Activated CD4-positive, alpha-beta T cell treated with anti-CD3 and anti-CD28 coated beads, Interleukin-2, amount 50 U/mL, for 1 hour (primary cell): ENCODE measurements at places on chromosomes 16 and 17.

DNA sequence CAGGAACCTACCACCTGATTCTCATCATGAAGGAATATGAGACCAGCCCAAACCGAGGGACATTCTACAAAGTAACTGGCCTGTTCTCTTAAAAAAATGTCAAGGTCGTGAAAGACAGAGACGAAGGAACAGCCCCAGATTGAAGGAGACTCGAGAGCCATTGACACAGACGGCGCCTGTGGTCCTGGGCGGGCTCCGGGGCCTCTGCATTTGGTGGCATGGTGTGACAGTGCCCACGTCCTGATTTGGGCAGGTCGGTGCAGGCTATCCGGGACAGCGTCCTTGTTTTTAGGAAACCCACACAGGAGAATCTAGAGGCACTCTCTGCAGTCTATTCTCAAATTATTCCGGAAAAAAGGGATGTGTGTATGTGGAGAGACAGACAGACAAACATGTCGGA, 64.1 kb downstream of the ADCY9 start:
- no peak for DNase-seq

GRCh38 chr17:10758062-10758461, 28.2 kb upstream of the TMEM220 start:
- no peak for DNase-seq

GRCh38 chr16:21083729-21084268, 66.8 kb downstream of the DNAH3 start:
- DNase-seq, result peak; percentile 46

- DNase-seq, result no peak
These were observed 112.0 kb downstream of the RPTOR start for GRCh38 chr17:80656590-80656989.

DNA sequence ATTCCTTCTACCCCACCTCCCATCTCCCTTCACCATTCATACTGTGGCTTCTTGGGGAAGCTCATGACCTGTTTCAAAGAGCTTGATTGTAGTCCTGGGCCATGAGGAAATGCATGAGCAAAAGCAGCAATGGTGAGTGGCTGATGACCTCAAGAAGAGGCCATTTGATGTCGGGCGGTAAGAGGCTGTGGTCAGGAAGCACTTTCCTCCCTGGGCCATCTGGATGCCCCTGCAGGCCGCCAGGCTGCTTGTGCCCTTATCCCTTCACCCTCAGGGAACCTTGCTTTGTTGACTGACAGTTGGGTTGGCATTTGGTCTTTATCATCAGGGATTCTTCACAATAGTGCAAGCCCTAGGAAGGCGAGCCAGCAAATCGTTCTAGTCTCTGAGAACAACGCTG, 78.3 kb upstream of the TBX2 start:
- no peak for DNase-seq

DNA sequence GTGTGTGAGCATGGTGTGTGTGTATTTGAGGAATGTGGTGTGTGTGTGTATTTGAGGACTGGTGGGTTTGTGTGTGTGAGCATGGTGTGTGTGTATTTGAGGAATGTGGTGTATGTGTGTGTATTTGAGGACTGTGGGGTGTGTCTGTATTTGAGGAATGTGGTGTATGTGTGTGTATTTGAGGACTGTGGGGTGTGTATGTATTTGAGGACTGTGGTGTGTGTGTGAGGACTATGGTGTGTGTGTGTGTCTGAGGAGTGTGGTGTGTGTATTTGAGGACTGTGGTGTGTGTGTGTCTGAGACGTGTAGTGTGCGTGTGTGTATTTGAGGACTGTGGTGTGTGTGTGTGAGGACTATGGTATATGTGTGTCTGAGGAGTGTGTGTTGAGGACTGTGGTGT, 18.0 kb upstream of the CACNG1 start:
- no peak for DNase-seq

DNA sequence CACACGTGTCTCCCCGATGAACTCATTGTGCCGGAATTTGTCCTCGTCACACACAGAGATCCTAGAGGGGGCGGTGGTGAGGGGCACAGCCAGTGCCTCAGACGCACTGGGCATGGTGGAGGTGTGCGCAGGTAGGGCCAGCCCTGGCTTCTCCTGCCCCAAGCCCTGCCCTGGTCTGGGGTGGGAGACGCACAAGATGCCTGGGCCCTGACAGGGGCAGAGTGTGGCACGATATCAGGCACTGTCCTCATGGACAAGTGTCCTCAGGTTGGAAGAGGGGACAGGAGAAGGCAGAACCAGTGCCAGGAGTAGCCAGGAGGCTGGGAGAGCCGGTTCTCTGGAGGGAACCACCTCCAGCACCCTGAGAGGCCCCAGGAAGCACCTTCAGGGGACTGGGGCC, 20.0 kb downstream of the DOC2B start:
- no peak for DNase-seq

- DNase-seq, result no peak
These were observed 39.7 kb downstream of the XYLT1 start for GRCh38 chr16:17431012-17431411.

GRCh38 chr16:54062361-54063278, 224.0 kb downstream of the IRX3 start:
- no peak for DNase-seq

GRCh38 chr17:2897605-2898004, 101.4 kb downstream of the RAP1GAP2 start:
- DNase-seq, result no peak

- no peak for DNase-seq
These were observed 9.4 kb downstream of the GJC1 start for GRCh38 chr17:44820631-44821212.

DNA sequence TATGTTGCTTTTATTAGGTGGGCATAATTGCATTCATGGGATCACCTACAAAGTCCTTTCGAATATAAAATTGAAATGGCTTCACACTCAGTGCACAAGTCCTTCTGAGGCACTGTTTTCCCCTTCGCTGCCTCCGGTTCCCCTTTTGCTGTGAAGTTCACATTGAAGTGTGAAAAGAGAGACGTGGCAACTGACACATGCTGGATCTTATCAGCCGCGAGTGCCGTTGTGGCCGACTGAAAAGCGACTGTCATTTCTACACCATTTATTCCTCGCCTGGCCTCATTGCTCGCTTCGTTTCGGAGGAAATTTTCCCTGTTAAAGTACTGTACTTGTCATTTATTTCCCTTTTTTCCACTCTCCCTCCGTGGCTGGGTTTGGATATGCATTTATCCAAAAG, 423.5 kb downstream of the MAF start:
- DNase-seq, result no peak

DNA sequence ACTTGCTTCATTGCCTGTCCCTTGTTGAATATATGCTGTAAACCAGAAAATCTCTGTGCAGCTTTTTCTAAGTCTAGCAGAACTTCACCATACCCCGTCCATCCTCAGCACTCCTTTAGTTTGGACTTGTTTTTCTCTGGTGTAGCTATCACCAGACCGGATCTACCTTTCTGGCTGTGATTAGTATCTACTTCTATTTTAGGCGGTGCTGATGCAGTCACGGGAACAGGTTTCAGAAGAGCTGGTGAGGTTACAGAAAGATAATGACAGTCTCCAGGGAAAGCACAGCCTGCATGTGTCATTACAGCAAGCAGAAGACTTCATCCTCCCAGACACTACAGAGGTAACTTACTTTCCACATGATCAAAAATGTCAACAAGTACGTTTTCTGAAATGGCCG, 46.4 kb downstream of the NUP88 start:
- no peak for DNase-seq

DNA sequence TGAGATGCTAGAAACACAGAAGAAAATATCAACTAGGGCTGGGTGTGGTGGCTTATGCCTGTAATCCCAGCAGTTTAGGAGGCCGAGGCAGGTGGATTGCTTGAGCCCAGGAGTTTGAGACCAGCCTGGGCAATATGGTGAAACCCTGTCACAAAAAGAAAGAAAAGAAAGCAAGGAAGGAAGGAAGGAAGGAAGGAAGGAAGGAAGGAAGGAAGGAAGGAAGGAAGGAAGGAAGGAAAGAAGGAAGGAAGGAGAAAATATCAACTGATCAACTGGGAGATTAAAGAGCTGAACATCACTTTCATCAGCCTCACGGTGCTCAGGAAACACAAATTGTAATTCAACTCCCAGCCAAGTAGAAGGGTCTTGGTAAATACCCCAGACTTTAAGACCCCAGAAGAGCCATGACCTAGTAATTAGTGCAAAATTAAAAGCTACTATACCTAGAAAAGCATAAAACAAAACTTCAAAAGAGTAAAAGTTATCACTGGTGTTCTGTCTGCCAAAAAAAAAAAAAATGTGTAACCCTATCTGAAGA, 27.8 kb upstream of the SLFN13 start:
- DNase-seq, result no peak

DNA sequence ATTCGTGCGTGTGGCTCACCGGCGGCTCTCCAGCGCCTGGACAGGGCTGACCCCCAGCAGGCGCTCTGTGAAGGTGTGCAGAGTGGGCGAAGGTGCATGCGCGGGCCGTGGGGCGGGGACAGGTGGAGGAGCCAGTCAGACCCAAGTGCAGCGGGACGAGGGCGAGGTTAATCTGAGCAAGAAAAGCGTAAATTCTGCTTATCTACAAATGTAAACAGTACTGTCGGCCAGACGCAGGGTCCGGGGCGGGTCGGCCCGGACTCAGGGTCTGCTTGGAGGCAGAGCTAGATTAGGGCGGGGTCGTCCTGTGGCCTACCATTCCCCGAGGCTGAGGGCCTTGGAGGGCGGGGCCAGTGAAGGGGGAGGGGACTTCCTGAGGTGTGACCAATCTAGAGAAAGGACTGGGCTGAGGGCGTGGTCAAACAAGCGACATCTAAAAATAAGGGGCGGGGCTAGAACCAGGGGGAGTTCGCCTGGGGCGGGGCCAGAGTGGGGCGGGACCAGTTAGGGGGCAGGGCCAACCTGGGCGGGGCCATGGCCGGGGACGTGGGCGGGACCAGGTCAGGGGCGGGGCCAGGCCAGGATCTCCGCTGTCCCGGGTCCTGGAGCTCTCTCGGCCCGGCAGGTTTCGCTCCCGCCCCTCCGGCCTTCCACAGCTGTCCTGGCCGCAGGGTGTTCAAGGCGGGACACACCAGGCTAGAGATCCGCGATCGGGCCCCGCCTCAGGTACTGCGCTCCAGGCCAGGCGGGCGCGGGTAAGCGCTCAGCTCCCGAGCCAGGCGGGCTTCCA, at the start of gene SEC14L5:
SEC14L5 (plus strand) TSS at position 611 of the 790 bp plus-strand sequence. CDS start 994 bp downstream, outside the sequence.
- peak; percentile 92 for DNase-seq

GRCh38 chr17:66717641-66718058, 117.3 kb upstream of the CACNG5 start:
- DNase-seq, result no peak

DNA sequence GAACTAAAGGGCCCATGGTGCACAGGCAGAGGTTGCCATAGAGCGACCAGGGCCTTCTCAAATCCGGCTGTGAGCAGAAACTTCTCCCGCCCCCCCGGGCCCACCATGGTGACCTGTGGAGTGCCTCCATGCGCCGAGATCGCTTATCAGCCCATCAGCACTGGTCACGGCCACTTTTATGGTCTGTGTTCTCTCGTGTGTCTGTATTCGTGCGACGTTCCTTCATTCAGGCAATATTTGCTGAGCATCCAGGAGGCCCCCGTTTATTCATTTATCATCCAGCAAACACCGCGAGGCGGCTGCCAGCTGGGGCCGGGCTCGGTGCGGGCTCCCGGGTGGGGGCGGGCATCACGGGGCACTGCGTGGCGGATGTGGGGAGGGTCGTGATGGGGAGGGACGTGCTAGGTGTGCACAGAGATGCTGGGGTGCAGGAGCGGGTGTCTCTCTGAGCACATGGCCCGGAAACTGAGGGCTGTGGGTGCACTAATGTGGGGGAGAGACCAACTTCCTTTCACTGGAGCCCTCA, 88.0 kb upstream of the CBX4 start:
- DNase-seq, result no peak

GRCh38 chr16:56869513-56870275, 4.7 kb downstream of the SLC12A3 start:
- peak; percentile 29 for DNase-seq

DNA sequence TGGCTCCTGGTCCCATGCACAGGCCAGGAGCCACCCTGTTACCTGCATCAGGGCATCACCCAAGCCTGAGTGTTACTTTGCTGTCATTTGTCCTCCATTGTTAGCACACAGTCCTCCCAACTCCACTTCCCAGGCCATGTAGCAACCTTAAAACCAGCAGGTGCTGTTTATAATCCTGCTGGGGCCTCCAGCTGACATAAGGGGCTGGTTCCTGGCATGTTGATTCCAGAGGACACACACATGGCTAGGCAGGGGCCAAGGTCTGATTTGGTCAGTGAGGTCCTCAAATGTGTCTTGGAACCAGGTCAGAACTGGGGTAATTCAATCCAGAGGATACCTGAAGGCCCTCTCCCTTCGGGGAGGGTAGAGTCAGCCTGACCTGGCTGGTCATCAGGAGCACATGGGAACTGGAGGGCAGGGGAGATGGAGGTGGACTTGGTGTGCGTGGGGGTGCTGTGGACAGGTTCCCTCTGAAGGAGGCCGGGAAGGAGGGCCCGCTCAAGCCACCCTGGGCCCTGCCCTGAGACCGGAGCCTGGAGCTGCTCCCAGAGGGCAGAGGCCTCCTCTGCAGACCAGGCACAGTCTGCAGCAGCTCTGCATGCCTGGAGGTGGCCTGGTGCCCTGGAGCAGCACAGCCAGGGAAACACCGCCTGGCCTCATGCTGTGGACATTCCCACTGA, 6.6 kb downstream of the ADORA2B start:
- DNase-seq, result no peak

- DNase-seq, result no peak
These were observed 60.0 kb upstream of the DNAH17 start for GRCh38 chr17:78637146-78637545.

DNA sequence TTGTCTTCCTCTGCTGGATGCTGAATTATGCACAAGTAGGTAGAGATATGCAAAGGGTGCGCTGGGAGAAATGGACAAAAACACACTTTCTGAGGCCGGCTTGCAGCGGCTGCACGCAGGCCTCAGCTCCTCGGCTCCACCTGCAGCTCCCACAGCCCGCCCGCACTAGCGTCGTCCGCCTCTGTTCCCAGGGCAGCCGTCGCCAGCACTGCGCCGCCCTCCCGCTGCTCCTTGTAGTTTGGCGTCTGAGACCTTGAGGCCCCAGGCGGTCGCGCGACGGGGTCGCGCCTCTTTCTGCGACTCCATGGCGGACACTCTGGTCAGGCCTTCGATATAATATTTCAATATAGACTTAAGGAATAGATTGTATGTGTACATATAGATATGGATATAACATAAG, 24.8 kb downstream of the SLFN12 start:
- no peak for DNase-seq

DNA sequence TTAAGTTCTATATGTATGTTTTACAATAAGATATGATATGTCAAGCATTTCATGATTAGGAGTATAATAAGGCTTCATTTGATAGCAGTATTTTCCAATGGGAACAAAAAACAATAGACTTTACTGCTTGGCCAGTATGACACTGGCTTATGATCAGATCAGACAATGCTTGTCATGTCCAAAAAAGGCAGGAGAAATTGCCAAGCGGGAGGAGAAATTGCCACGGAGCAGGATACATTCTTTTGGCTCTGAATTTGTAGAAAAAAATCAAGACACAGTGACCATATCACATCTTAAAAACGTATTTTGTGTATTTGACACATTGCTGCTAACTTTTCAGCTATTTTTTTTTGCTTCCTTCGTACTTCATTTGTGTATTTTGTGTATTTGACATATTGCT, 404.1 kb downstream of the CNTNAP4 start:
- no peak for DNase-seq
